ENCODE measurements at places on chromosomes 11 and 22. TPM values are rescaled to one million over a fixed set of nuclear protein-coding genes. Genes with fewer than 3 reads are reported as not detected.

GRCh38 chr22:36954251-36955014 lies 41.0 kb downstream of the CSF2RB start:
- no peak for DNase-seq
- no peak overlapping the region for H3K4me3 ChIP-seq
- H3K27ac ChIP-seq = no peak overlapping the region
- H3K27me3 ChIP-seq = no peaks in the 10 kb centered on the region
- H3K36me3 ChIP-seq = 0 out of 2 replicates have a peak, but pooled peaks cover 3% of the 10 kb centered on the region
- H3K4me1 ChIP-seq = no peaks in the 10 kb centered on the region

ZP1 gene
- not detected for total RNA-seq

FJX1 gene
- total RNA-seq = 13.7 TPM

GRCh38 chr11:86623736-86624135 lies 48.7 kb downstream of the ME3 start:
- H3K4me1 ChIP-seq = no peaks in the 10 kb centered on the region
- no peak for DNase-seq
- H3K36me3 ChIP-seq = no peaks in the 10 kb centered on the region
- H3K27me3 ChIP-seq = no peaks in the 10 kb centered on the region

- no peaks in the 10 kb centered on the region for H3K36me3 ChIP-seq
- no peak overlapping the region for H3K27ac ChIP-seq
- DNase-seq = no peak
- H3K4me1 ChIP-seq = no peaks in the 10 kb centered on the region
- H3K4me3 ChIP-seq = no peak overlapping the region
Measured at GRCh38 chr22:44112191-44112590, 68.5 kb upstream of the PARVG start.

- H3K27me3 ChIP-seq = no peaks in the 10 kb centered on the region
- H3K36me3 ChIP-seq = no peaks in the 10 kb centered on the region
- H3K4me1 ChIP-seq = peaks cover 38% of the 10 kb centered on the region
- no peak overlapping the region for H3K4me3 ChIP-seq
Measured at GRCh38 chr22:36048911-36049677, 20.5 kb upstream of the RBFOX2 start.

GAS2L1 gene
- 29.4 TPM for total RNA-seq

- no peaks in the 10 kb centered on the region for H3K27me3 ChIP-seq
- DNase-seq = no peak
- H3K36me3 ChIP-seq = no peaks in the 10 kb centered on the region
Measured at GRCh38 chr11:97502201-97502600, 1112.4 kb downstream of the JRKL start.

DNA sequence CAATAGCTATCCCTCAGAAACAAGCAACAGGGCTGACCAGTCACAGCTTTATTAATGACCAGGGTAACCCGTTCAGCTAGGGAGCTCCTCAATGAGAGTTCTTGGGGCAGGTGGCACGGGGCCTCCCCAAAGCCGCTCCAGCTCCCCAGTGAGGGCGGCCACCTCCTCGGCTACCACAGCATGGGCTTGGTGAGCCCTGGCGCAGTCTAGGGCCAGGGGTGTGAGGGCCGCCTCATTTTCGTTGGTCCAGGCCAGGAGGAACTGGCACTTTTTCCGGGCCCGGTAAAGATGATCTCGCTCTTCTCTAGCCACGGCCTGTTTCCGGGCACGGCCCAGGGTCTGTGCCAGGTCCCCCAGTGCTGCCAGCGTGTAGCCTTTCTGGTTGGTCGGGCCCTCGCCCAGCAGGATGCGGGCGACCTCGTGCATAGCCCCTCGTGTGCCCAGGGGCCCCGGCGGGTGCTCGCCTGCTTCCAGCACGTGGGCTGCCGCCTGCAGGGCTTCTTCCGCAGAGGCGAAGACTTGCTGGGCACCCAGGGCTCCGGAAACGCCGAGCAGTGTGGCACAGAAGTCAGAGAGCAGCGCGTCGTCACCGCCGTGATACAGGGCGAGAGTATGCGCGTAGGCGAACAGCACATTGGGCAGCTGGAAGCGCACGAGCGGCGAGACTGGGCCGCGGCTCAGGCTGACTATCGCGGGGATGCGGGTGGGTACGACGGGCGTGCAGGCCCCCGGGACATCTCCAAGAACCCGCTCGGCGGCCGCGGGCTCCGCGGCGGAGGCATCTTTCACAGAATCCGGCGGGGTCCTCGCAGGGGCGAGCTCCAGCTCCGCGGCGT lies 913 bp downstream of the ZNHIT2 start:
- no peaks in the 10 kb centered on the region for H3K27me3 ChIP-seq
- peaks cover 10% of the 10 kb centered on the region for H3K36me3 ChIP-seq
- H3K4me3 ChIP-seq = peak overlapping the region; percentile 88
- peak overlapping the region; percentile 95 for H3K27ac ChIP-seq

GRCh38 chr11:84384731-84385130 lies 1098.6 kb upstream of the CCDC90B start:
- no peak overlapping the region for H3K27ac ChIP-seq
- no peaks in the 10 kb centered on the region for H3K4me1 ChIP-seq
- H3K4me3 ChIP-seq = no peak overlapping the region
- H3K27me3 ChIP-seq = no peaks in the 10 kb centered on the region
- H3K36me3 ChIP-seq = no peaks in the 10 kb centered on the region
- no peak for DNase-seq

PHLDA2 gene
- total RNA-seq = 309 TPM

DNA sequence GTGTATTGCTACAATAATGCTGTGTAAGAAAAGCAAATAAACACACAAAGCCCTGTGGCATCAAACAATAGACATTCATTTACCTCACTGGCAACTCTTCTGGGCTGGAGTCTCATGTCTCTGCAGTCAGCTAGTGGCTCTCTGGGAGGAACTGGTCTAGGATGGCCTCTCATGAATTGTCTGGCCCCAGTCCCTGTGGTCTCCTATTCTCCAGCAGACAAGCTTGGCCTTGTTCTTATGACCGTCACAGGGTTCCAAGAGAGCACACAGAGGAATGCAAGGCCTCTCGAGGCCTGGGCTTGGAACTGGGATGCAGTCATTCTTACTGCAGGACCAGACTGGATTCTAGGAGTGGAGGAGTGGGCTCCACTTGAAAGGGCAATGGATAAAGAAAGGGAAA lies 141.2 kb upstream of the NTM start:
- no peak for DNase-seq
- no peaks in the 10 kb centered on the region for H3K4me1 ChIP-seq
- H3K27ac ChIP-seq = no peak overlapping the region
- no peaks in the 10 kb centered on the region for H3K27me3 ChIP-seq
- no peaks in the 10 kb centered on the region for H3K36me3 ChIP-seq

GRCh38 chr11:8262552-8263108 lies 1.0 kb downstream of the LMO1 start:
- no peaks in the 10 kb centered on the region for H3K27me3 ChIP-seq
- H3K4me3 ChIP-seq = no peak overlapping the region
- H3K36me3 ChIP-seq = no peaks in the 10 kb centered on the region

CCDC15 gene
- 2.4 TPM for total RNA-seq

ZNF214 gene
- total RNA-seq = 2.1 TPM

DNA sequence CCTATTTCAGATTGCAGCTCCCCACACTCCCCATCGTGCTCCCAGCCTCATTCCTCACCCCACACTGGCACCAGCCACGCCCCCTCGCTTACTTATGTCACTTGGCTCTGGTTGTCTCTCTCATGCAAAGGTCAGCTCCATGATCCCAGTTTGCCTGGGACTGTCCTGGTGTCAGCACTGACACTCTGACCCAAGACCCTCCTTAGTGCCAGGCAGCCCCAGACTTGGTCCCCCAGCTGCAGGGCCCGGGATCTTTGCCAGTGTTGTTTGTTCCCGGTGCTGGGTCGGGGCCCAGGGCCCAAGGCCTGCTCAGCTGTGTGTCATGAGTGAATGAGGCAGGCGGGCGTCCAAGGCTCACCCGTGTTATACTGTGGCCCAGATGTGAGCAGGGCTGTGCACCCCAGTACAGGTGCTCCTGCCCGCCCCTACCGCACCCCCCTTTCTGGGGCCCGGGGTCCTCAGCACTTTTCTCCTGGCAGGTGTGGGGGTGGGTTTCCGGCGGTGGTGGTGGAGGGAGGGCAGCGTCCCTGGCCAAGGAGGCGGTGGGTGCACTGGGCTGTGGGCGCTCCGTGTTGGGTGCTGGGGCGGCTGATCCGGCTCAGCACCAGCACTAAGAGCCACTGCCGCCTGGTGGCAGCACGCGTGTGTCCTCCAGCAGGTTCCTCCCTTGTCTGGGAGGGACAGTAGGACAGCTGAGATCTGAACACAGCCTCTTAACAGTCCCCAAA lies 19.5 kb downstream of the IL17REL start:
- H3K36me3 ChIP-seq = no peaks in the 10 kb centered on the region
- DNase-seq = no peak
- H3K27ac ChIP-seq = no peak overlapping the region
- H3K27me3 ChIP-seq = no peaks in the 10 kb centered on the region
- H3K4me3 ChIP-seq = no peak overlapping the region
- no peaks in the 10 kb centered on the region for H3K4me1 ChIP-seq

DNA sequence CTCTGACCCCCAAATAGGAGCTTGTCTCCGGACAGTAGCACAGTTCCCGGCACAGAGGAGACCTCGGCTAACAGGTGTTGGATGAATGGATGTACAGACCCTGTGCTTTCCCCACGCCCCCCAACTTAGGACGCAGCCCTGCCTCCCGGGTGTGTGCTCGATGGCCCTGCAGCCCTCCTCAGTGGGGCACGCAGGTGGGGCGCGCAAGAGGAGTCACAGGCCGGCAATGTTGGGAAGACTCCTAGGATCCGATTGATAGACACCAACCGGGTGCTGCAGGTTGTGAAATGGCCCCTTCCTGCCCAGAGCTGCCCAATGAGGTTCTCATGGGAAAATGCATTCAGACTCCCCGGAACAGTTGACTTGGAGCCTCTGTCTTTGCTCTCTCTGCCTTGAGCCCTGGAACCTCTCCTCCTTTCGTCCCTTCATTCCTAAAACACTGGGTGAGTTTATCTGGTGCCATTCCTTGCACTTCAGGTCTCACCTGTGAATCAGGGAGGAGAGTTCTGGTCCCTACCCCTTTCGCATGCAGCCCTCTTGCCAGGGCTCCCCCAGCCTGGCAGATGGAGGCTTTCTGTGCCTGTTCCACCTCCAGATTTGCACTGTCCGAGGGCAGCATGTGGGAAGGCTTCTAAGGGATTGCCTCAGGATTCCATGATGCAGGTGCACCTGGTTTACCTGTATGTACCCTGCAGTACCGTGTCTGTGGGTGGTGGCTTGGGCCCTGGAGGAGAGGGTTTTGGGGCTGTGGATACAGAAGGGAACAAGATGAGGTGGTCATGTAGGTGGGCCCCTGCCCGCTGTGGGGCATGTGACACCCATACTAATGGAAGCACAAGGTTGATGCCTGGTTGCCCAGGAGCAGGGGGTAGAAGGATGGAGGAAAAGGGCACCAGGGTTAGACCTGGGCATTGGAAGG lies 1.2 kb downstream of the MICALL1 start:
- DNase-seq = no peak
- no peaks in the 10 kb centered on the region for H3K27me3 ChIP-seq
- peak overlapping the region; percentile 62 for H3K4me3 ChIP-seq
- peaks cover 39% of the 10 kb centered on the region for H3K4me1 ChIP-seq

DNA sequence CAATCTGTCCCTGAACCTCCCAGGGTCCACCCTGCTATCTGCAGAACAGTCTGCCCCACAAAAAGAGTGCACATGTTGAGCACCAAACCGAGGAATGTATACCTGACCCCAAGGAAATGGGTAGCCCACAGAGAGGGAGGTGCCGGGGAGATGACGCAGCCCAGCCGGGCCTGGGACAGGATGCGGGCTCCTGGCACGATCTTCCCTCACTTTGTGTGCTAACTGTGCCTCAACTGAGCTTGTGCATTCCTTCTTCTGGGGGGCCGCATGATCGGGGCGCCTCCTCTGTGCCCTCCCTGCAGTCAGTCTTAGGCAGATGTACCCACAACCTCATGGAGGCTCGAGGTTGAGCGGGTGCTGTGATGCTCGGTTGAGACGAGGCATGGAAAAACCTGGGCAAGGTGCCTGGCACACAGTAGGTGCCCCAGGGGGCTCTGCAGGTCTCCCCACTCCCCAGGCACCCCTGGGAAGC lies 2.4 kb downstream of the GAS2L1 start:
- H3K27ac ChIP-seq = peak overlapping the region; percentile 41
- no peak overlapping the region for H3K4me3 ChIP-seq
- no peaks in the 10 kb centered on the region for H3K36me3 ChIP-seq
- no peak for DNase-seq
- peaks cover 60% of the 10 kb centered on the region for H3K4me1 ChIP-seq

- H3K4me1 ChIP-seq = peaks cover 17% of the 10 kb centered on the region
- DNase-seq = no peak
- H3K4me3 ChIP-seq = no peak overlapping the region
- no peaks in the 10 kb centered on the region for H3K36me3 ChIP-seq
Measured at GRCh38 chr11:8814923-8815240, 96.1 kb upstream of the AKIP1 start.

MN1 gene
- total RNA-seq = 2.9 TPM

TRIM48 gene
- not detected for total RNA-seq

HEPACAM gene
- not detected for total RNA-seq

DNA sequence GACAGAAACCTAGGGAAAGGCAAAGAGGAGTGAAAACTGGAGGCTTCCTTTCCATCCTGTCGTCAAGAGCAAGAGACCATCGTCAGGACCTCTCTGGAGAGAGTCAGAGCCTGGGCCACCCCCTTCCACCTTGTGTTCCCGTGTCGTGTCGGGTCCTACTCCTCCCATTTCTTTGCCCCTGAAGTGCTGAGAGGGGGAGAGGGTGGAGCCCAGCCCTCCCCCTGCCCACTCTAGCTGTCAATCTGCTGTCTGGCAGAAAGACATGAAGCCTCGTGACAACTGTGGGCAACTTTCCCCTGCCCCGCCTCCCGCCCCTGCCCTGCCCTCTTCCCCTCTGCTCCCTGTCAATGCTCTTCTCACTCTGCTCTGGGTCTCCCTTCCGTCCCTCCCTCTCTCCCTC lies 20.6 kb downstream of the ANKK1 start:
- no peak for DNase-seq
- no peaks in the 10 kb centered on the region for H3K36me3 ChIP-seq
- no peak overlapping the region for H3K4me3 ChIP-seq
- no peak overlapping the region for H3K27ac ChIP-seq
- H3K4me1 ChIP-seq = no peaks in the 10 kb centered on the region
- H3K27me3 ChIP-seq = peaks cover 2% of the 10 kb centered on the region

SLC15A3 gene
- total RNA-seq = not detected

DNA sequence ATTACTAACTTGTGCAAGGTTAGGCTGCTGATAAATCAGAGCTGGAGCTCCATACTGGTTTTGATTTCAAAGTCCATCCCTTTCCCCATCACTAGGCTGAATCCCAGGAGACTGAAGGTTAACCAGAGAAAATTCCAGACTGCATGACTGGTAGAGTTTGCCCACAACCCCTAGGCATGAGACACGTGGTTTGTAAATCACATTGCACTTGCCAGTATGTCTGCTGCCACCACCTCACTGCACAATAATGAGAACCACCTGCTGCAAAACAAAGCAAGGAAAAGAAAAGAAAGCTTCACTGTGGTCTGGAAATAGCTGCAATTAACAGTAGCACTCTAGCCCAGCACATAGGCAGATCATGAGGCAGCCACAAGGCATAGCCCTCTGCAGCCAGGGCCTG lies 67.6 kb upstream of the NTM start:
- no peak overlapping the region for H3K4me3 ChIP-seq
- H3K27me3 ChIP-seq = no peaks in the 10 kb centered on the region

NAALADL1 gene
- not detected for total RNA-seq

GRCh38 chr22:49886346-49887063 lies 31.7 kb downstream of the ALG12 start:
- peaks cover 59% of the 10 kb centered on the region for H3K36me3 ChIP-seq
- no peak overlapping the region for H3K27ac ChIP-seq
- no peak overlapping the region for H3K4me3 ChIP-seq
- DNase-seq = no peak
- no peaks in the 10 kb centered on the region for H3K4me1 ChIP-seq
- H3K27me3 ChIP-seq = no peaks in the 10 kb centered on the region
